Non-pigmented ciliary epithelial cell (primary cell): ENCODE measurements at places on chromosomes 3 and 15.

DNA sequence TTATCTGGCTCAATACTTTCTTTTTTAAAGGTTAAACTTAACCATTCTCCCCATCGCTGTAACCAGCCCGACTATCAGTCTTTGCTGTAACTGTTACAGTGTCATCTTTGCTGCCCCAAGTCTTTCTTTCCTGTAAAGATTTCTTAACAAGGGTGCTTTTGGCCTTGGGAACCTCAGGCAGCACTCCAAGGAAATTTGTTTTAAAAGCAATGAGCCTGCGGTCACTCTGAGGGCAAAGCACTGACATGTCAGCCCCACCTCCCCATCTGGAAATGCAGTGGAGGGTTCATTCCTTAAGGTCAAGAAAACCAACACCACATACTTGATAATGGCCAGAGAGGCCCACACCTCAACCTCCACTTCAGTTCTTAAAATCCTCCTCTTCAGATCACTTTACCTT, 3.2 kb downstream of the TRANK1 start:
- no peak for DNase-seq

DNA sequence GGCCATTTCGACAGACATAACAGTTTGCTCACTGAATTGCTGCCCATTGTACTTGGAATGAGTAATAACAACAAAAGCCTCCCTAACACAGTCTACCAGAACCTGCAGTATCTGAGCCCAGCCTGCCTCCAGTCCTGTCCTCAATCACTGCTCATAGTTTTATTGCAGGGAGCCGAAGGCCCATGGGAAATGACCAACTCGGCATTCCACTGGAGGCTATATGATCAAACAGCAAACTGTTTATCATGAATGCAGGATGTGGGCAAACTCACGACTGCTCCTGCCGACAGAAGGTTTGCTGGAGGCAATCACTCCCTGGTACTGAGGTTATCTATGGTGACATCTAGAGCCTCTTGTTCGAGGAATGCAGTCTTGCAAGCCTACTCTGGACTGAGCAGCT, 46.3 kb downstream of the LSM3 start:
- DNase-seq: no peak

- no peak for DNase-seq
Observed at GRCh38 chr15:91552555-91552954, 301.0 kb upstream of the SLCO3A1 start.

DNA sequence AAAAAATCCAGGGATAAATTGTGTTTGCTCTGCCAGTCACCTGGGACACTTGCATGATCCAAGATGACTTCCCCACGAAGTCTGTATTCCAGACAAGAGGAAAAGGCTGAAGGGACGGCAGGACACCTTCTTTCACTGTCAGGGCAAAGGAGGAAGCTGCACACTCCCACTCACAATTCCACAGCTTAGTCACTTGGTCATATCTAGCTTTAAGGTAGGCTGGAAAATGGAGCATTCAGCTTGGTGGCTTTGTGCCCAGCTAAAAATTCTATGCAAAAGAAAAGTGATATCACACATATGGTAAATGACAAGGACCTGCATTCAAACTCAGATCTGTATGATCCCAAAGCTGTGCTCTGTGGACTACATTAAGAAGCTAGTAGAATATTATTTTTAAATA, 109.2 kb upstream of the TPM1 start:
- DNase-seq: no peak

DNA sequence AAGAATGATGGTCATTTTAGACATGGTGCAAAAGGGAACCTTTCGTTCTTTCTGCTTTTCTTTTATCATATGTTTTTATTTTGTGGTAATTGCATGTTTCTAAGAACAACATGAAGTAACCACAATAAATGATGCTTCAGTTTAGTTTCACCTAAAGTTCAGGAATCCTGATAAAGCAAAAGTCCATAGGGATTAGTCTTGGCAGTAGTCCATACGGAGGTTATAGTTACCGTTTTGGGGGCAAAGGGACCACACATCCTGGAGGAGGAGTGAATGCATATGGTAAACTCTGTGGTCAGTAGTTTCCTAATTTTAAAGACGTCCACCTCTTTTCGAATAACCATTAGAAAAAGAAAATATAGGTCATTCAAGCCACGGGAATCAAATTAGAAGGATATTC, 141.5 kb downstream of the MCTP2 start:
- DNase-seq: no peak

GRCh38 chr3:195083659-195084058, 187.3 kb downstream of the XXYLT1 start:
- no peak for DNase-seq

GRCh38 chr3:79314962-79315361, 452.8 kb downstream of the ROBO1 start:
- no peak for DNase-seq

DNA sequence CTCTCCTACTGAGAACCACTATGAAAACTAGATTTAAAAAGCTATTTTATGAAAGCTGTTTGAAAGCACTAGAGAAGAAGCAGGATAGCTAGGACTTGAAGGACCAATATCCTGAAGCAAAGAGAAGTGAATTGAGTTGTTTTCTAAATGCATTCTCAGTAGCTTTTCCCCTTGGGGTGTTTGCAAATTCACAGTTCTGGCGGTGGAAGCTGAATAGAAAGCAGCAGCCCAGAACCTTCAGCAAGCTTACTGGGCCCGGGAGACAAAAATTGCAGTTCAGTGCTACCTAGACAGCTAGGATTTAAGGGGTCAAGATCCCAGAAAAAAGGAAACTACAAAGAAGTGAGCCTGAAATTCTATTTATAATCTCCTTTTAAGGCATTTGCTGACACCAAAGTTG, 31.3 kb upstream of the ANP32A start:
- no peak for DNase-seq

GRCh38 chr15:71114066-71114680, 1.1 kb upstream of the THSD4 start:
- no peak for DNase-seq

DNA sequence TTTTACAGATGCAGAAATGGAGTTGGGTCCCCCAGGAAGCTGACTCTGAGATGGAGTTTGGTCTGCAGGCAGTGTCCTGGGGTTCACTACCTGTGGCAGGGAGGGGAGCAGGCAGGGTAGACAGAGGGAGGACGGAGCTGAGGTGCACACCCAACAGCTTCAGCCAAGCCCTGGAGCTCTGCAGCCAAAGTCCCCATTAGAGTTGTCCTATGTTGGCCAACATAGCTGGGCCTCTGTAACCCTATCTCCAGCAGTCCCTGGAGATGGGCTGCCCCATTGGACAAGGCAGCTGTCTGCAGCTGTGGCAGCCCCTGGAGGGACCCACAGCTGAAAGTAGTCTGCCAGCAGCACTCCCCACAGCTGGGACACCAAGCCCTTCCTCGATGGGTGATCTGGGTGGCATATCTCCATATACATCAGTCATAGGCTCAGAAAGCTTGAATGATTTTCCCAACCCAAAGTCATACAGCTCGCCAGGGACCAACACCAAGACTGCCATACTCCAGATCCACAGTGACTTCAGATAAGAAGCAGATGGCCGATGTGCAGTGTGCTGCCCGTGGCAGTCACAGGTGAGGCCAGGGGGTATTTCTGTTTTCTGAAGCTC, 31.9 kb downstream of the STARD5 start:
- DNase-seq: no peak

GRCh38 chr15:92808598-92809063, 91.5 kb upstream of the CHD2 start:
- DNase-seq: no peak

DNA sequence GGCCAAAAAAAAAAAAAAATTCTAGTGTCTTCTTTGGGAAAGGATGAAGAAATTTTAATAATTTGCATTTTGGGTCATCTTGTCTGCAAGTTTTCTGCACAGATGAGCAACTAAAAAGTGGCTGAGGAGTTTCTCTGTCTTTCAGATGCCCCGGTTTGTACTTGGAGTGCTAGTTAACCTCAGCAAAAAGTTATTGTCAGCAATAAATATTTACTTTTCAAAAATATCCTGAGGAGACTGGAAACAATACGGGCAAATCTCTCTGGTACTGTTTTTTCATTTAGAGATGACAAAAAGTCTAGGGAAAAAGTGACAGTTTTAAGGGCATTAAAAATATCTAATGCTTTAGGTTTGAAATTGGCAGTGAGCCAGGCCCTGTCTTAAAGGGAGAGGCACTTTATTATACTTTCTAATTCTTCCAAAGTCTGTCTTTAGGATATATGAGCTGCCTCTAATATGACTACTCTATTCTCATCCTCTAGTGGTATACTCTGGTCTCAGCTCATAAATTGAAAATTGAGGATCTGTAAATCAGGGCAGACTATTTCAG, 436.0 kb upstream of the NR2F2 start:
- DNase-seq: no peak

DNA sequence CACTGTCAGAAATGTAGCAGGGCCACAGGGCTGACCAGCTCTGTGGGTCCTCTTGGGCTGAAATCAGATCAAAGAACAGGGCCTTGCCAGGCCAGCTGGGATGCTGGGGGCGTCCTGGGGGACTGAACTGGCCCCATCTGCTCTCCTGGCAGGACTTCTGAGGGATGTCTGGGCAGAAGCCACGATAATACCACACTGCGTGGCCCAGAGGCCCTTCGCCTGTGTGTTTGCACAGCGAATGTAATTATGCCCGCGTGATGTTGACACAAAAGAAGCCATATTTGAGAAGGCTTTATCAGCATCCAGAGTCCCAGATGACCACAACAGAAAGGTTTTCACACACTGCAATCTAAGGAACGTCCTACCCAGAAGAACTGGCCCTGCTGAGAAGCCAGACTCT, 174.0 kb downstream of the RAB11A start:
- no peak for DNase-seq

GRCh38 chr3:96700322-96701315, 113.8 kb upstream of the EPHA6 start:
- DNase-seq: no peak

GRCh38 chr3:121883507-121883906, 10.7 kb upstream of the SLC15A2 start:
- no peak for DNase-seq

DNA sequence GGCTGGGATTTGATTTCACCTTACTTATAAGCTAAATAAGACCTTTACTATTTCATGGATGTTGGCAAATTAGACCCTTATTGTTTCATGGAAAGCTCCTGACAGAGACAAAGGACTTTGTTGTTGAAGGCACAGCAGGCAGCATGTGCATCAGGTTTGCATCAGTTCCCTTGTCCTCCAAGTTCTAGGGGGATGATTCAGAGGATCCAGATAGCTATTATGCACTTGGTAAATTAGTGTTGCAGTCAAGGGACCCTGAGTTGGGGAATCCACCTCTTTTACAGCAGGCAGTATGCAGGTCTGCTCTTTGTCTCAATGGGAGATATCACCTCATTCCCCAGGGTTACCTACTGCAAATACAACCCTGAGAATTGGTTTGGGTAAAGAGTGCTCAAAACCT, 131.4 kb upstream of the IGSF10 start:
- DNase-seq: no peak

DNA sequence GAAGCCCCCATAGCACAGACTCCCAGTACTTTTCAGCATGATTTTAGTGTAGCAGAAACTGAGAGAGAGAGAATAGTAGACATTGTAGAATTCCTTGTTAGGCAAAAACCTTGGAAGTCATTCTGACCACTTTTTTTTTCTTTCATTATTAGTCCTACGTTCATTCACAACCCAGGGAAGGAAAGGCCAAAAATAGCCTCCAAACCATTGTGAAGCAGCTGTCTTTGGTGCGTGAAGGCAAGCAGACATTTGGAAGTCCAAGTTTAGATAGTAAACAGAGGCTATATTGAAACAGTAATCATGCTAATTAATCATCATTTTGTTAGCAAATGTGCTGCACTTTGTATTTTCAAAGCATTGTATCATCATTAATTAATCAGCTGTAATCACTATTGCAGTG, 34.5 kb downstream of the CCDC54 start:
- DNase-seq: no peak

DNA sequence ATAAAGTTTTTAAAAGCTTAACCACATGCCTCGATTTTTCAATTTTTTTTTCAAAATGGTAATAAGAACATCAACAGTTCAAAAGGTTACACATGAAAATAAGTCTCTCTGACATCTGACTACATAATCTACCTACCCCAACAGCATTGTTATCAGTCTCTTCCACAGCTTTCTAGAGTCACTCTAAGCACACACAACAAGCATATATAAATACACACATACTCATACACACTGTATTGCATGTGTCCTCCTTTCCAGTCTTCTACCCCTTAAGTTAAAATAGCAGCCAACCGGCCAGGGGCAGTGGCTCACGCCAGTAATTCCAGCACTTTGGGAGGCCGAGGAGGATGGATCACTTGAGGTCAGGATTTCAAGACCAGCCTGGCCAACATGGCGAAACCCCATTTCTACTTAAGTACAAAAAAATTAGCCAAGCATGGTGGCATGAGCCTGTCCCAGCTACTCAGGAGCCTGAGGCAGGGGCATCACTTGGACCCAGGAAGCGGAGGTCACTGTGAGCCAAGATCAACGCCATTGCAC, 12.2 kb downstream of the TBL1XR1 start:
- no peak for DNase-seq

- DNase-seq: no peak
Observed at GRCh38 chr3:106512846-106513245, 644.0 kb upstream of the CBLB start.
